ENCODE measurements at places on chromosomes 1 and 21.

- peak; percentile 15 for DNase-seq
Observed at GRCh38 chr1:85464497-85465098, 361 bp downstream of the DDAH1 start.

DNA sequence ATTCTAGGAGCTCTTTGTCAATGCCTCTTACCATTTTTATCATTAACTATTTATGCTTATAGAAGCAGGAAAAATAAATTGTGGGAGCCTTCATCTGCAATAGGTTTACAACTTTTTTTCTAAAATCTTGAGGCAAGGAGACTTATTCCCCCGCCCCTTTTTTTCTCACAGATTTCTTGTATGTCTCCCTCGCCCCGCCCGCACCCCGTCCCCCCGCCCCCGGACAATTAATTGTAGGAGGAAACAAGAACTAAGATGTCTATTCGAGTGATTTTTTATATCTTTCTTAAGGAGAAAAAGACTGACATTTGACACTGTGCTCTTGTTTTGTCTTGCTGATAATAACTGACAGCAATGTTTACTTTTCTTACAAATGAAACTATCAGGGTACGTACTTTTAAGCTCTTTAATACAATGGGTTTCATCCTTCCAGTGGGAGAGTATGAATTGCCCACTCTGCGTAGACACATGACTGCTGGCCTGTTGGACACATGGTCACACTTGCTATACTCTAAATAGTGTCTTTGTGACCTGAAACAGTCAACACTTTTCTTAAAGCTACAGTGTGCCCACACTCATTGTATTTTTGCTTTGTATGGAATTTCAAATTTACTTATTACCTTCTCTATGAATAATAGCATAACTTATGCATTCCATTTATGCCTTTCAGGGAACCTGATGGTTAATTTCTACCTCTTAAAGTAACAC is 1.5 kb upstream of the IVNS1ABP start:
- no peak for DNase-seq

- DNase-seq, result no peak
Observed at GRCh38 chr1:22350171-22350923, 101.3 kb upstream of the ZBTB40 start.

GRCh38 chr1:1088029-1088800 is 14.1 kb upstream of the RNF223 start:
- no peak for DNase-seq

DNA sequence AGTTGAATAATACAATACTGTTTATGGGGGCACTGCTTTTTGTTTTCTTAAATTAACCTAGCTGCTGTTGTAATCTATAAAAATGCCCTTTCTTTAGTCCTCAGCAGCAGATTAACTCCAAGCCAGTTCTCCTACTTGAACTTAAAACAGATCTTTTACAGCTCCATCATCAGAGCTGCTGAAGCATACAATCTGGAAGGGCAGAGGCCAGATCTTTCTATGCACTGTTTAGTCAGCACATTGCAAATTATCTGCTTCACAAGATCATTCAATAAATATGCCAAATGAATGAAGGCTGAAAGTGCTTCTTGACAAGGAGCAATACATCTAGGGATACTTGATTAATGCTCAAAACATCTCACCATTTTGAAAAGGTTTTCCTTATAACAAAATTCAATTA is 115.8 kb downstream of the PLPPR5 start:
- no peak for DNase-seq
